ENCODE measurements at places on chromosomes 1 and 21.

GRCh38 chr1:200694738-200695137, 25.0 kb upstream of the DDX59 start:
- no peak for DNase-seq

GRCh38 chr1:9239622-9240401, 5.2 kb downstream of the H6PD start:
- peak; percentile 72 for DNase-seq

DNA sequence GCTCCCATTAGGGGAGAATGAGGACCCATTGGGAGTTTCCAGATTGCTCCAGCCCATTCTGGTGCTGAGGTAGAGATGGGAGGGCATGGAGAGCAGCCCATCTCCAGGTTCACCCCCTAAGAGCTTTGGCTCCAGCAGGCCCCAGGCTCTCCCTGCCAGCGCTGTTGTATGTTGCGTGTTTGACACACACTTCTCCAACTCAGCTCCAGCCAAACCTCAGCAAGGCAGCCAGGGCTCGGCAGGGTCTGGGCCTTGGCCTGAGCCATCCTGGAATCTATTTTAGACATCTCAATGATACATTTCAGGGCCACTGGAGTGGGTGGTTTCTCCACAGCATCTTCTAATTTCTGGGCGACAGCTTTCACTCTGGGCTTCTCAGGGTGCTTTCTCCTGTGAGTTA, 117.0 kb downstream of the NAV1 start:
- DNase-seq: peak; percentile 46

GRCh38 chr1:96596226-96596922, 125.2 kb upstream of the PTBP2 start:
- DNase-seq: peak; percentile 17

- DNase-seq: peak; percentile 46
Measured at GRCh38 chr1:182786223-182786994, 3.2 kb upstream of the NPL start.

- DNase-seq: no peak
Measured at GRCh38 chr1:57376041-57376440, 47.8 kb downstream of the DAB1 start.

GRCh38 chr1:170593173-170594011, 61.4 kb downstream of the GORAB start:
- DNase-seq: no peak

DNA sequence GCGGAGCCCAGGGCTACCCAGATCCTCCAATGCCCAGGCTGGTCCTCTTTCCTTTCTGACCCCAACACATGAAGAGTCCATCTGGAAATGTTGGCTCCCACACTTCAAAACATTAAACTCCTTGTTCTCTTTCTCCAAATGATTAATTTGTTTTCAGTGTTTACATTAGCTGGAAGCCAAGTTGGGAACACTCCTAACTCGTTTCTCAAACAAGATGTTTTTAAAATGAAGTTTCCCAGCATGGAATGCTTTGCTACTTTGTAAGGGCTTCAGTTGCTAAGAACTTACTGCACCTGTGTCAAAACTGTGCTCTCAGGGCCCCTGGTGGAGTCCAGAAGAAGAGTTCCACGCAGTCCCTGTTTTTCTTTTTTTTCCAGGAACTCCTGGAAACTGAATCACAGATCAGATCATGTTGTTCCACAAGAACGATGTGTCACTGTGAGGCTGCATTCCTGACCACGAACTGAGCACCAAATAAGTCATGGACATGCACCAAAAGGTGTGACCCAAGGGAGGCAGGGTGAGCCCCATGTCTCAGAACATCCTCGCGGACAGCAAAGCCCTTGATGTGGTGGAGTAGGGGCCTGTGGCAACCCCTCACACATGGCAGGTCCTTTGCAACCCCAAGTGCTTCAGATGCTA, 257.3 kb downstream of the KCNJ6 start:
- DNase-seq: peak; percentile 38

GRCh38 chr1:2231532-2232254, 3.6 kb downstream of the SKI start:
- peak; percentile 88 for DNase-seq

DNA sequence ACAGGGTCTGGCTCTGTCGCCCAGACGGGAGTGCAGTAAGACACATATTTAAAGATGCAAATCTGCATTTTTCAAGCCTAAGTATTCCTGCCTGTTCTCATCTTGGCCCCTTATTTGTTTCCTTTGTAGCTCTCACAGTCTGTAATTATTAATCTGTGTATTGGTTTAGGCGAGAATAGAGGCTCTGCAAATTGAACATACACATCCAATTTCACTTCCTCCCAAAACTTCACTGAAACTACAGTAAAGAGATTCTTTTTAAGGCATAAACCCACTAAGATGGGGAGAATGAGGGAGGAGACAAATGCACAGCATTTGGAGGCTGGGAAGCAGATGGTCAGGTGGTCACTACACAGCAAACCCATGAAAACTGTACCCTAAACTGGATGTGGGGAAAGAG, 21.0 kb downstream of the HMGN2 start:
- DNase-seq: no peak

DNA sequence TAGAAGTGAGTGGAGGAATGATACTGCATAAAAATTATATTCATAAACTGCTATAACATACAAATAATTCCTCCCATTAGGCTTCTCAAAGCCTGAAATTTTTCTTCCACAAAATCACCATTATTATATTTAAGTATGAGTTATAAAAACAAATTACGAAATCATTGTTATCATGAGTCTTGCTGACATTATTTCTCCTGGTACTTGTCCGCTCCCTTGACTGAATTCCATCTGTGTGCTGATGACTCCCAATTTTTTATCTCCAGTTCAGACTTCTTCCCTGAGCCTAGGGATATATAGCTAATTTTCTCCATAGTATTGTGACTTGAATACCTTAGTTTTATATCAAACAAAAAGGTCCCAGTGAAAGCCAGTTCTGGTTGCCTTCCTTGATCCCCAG, 268.2 kb downstream of the HMCN1 start:
- DNase-seq: no peak

DNA sequence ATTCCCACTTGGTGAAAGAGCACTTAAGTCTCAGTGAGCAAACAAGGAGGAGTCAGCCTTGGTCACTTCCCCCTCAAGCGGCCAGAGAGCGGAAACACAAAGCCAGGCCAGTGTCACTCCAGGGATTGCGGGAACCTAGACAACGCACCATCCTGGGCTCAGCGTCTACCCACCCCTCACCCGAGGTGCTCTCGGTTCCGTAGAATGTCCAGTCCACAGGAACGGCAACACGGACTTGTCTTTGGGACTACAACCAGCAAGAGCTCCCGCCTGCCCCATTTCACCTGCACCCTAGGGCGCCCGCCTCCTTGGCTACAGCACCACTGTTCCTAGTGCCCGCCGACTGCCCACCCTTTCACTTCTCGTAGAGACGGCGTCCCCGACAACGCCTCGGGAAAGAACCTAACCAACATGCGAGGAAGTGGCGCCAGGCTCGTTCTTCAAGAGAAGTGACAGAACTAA, 509 bp downstream of the GDAP2 start:
- peak; percentile 69 for DNase-seq

- peak; percentile 18 for DNase-seq
Measured at GRCh38 chr21:44374601-44375280, 21.3 kb downstream of the TRPM2 start.

DNA sequence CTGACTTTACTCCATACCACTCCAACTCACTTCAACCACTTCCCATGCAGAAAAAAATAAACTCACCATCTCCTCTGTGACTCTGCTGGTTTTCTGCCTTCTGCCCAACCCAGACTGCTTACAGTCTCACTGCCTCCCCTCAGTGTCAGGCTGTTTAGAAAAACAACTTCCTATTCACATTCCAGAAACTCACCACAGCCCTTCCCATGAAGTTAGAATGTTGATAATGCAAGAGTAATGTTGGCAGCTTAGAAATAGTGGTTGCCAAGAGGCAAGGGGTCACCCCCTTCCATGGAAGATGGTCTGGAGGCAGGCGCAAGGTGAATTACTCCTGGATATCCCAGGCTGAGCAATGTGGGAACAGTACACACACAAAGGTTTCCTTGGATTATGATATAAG, at the start of gene SELP:
Gene SELP, minus strand, starts transcription at position 119 of the 400 bp plus-strand sequence. Its CDS starts 50 bp downstream, at position 69.
- no peak for DNase-seq

- DNase-seq: no peak
Measured at GRCh38 chr21:39175154-39175553, 8.1 kb downstream of the PSMG1 start.

- DNase-seq: no peak
Measured at GRCh38 chr1:247494767-247495166, 36.9 kb upstream of the OR2B11 start.

DNA sequence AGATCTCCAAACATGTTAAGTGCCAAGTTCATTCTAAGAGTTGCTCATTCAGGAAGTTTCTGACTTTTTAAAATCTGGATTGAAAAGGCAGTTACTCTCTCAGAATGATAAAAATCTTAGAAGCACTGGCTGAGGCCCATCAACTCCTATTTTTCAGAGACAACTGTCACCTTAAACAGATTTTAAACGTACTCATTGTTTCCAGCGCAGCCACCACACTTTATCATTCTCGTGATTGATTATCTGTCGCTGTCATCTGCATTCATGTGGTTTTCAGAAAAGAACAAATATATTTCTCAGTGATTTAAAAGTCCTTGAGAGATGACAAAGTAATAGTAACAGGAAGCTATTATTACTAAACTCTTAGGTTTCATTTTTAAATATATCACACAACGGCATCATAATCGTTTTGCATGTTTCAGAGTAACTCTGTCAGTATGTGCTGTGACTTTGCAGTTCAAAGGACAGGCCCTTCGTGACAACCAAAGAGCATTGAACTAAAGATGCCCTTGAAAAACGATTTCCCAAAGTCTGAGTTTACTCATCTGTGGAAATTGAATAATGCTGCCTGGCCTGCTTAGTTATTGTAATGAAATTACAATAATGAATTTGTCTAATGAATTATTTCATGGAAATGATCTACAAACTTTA, 14.9 kb upstream of the KCNK1 start:
- DNase-seq: no peak

DNA sequence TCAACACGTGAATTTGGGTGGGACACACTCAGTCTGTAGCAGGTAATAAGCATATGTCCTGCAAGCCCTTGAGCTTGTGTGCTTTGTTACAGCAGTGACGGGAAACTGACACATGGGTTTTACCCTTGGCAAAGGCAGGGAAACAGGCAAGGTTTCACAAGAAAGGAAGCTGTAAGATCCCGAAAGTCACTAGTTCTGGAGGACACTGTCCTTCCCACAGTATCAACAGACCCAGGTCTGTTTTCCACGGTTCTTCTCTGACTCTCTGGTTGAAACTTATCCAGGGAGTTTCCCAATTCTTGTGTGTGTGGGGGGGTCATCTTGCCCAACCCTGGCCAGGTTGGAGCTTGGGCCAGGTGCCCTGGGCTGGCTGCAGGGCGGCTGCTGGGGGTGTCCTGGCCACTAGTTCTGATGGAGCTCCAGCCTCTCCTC, 29.3 kb upstream of the ZBTB21 start:
- no peak for DNase-seq

DNA sequence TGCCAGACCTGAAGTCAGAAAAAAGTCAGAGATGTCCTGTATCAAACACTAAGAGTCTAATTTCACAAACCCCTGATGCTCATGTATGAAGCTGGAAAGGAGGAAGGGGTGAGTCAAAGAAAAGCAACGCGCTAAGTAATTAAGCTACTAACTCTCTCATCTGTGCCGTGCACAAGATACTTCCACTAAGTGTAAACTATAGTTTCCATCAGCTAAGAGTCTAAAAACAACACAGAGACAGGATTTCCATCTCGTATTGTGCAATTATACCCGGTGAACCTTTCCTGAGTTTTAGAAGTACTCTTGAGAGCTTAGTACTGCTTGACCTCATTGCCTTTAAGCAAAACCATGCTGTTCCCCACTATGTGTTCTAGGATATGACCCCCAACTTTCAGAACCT, 19.0 kb downstream of the DNALI1 start:
- DNase-seq: no peak

DNA sequence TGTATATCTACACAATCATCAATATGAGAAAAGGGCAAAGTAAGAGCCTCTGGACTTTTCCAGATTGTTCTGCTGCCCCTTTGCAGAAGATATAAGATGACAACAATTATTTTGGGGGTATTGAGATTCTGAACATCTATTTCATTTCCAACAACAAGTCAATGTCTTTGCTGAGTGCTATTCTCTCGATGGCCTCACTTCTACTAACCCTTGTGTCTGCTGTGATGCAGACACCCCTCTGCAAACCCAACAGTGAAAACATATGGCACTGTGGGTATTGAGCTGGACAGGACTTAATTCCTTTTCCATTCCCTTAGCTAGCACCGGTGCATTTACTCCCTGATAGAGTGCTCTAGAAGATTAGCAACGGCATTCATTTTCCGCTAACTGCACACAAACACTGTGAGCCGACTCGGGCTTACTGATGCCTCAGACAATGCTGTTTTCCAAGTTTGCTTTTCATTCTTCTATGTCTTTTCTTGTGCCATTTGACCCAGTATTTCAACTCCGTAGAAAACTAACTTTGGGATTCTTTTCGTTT, 33.4 kb upstream of the SMYD2 start:
- no peak for DNase-seq

- peak; percentile 83 for DNase-seq
Measured at GRCh38 chr21:41068967-41069642, 98.9 kb upstream of the BACE2 start.

- DNase-seq: no peak
Measured at GRCh38 chr21:34027721-34028461, 45.5 kb upstream of the MRPS6 start.

GRCh38 chr1:206075786-206076755, 23.1 kb downstream of the RHEX start:
- DNase-seq: no peak

- no peak for DNase-seq
Measured at GRCh38 chr1:8025061-8025670, 943 bp downstream of the ERRFI1 start.

DNA sequence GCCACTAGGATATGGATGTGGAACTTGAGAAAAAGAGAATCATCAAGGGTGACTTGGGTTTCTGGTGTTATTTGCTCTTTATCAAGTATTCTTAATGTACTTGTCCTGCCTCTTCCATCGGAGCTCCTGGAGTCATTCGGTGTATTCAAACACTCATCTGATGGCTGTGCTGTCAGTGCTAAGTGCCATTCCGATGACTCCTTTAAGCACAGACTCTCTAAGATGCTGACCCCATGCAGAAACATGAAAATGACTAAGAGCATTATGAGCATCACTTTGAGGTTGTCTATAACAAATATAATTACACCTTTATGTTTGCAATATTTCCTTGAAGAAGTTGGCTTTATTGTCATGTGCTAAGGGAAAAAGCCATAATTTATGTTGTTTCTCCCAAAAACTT, 11.3 kb upstream of the RPL5 start:
- DNase-seq: no peak

GRCh38 chr1:72322910-72323309, 40.6 kb upstream of the NEGR1 start:
- DNase-seq: no peak

All from psoas muscle (tissue), 8 donors.